ENCODE measurements at places on chromosomes 5 and 9.

- DNase-seq = no peak
Measured at GRCh38 chr5:40235471-40236400, 444.0 kb upstream of the PTGER4 start.

DNA sequence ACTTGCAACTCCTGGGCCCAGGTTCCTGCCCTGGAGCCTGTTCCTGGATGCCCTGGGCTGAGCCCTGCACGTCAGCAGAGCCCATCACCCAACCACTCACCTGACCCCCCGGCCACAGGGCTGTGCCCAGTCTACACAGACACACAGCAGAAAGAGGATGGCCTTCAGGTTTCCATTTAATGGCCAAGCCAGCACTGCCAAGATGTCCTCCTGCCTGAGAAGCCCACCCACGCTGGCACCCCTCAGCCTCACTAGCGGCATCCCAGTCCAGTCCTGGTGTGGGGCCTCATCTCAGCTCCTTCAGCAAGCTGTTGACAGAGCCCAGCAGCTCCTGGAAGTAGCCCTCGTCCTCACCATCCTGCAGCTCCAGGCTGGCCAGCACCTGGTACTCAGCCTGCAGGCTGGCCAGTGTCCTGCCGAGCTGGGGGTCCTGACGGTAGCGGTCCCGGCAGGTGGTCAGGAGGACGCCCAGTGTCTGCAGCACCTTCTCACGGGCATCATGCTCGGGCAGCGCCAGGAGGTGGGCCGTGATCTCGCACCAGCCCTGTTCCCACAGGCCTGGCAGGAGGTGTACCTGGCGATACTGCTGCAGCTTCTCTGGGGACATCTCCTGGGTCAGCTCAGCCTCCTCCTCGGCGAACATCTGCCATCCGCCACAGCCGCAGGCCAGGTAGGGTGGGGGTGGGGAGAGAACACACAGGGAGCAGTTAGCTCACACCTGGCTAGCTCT lies 71.9 kb upstream of the LRRTM2 start:
- DNase-seq = no peak

DNA sequence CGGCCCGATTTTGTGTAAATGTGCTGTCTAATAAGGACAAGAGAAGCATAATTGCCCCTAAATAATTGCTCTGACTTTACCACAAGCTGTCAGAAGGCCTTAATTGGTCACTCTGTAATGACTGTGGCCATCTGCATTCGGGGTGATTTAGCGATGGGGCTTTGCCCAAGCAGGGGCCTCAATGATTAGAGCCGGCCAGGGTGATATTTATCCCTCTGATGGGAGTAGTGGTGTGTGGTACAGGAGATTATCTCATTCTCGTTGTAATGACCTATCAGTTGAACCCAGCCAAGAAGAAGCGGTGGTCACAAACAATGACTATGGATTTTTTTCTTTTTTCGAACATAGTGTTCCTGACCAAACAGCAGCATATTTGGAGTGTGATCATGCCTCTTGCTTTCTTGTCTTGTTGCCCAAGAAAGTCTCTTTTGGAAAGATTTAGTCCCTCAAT lies 72.0 kb upstream of the SAP30L start:
- no peak for DNase-seq

- peak; percentile 99 for DNase-seq
Measured at GRCh38 chr5:5421961-5422818, at the start of gene ICE1. TSS of gene ICE1 (plus strand) at chr5:5422677. CDS start at chr5:5422916, 239 bp downstream.

DNA sequence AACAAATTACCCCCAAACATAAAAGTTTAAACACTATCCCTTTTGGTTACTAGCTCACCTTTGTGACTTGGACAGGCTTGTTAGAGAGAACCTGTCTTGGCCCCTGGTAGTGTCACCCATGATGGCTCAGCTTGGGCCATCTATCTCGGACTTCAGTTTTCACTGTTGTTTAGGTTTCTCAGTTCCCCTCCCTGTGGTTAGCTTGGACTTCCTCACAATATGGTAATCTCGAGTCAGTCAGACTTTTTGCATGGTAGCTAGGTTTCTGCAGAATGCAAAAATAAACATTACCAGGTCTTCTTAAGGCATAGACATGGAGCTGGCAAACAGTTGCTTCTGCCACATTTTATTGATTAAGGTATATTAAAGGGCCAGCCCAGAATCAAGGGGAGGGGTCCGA lies 324.3 kb upstream of the RORB start:
- DNase-seq = no peak

- DNase-seq = no peak
Measured at GRCh38 chr9:98793031-98793430, 3.3 kb downstream of the ANKS6 start.

GRCh38 chr5:8949908-8950307 lies 596.0 kb downstream of the SEMA5A start:
- DNase-seq = no peak

- no peak for DNase-seq
Measured at GRCh38 chr5:37710965-37711364, 128.9 kb downstream of the GDNF start.

- no peak for DNase-seq
Measured at GRCh38 chr5:42756606-42757601, at the start of gene CCDC152. TSS of gene CCDC152 (plus strand) at chr5:42756818. CDS start at chr5:42759122, 2,304 bp downstream.

DNA sequence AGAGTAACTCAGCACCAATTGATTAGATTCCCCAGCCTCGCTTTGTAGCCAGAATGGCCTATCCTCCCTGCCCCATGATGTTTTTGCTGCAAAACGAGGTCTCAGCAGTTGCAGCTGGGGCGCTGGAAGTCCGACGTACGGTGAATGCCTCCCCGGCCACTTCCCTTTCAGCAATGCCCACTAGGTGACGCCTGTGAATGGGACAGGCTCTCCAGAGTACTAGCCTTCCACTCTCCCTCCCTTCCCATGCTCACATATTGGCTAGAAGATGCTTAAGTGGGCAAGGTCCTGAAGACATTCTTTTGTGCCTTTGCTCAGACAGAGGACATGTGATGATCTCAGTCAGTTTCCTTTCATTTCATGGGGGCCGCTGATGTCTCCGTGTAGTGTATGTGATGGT lies 50.8 kb downstream of the DMRT2 start:
- peak; percentile 37 for DNase-seq

DNA sequence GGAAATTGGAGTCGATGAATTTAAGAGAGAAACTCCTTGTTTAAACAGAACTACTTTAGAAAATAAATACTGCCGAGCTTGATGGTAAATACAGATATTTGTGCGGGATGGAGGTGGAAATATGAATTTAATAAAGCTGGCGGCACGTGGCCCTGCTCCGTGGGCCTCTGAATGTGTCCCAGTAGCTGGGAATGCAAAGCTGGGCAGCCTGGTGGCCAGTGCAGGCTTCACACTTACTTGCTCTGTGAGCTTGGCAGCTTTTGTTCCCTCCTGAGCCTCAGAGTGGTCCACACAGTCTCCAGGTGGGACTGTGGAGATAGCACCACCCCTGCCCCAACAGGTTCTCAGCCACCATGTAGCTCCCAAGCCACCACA lies 45.9 kb downstream of the BARX1 start:
- DNase-seq = no peak

DNA sequence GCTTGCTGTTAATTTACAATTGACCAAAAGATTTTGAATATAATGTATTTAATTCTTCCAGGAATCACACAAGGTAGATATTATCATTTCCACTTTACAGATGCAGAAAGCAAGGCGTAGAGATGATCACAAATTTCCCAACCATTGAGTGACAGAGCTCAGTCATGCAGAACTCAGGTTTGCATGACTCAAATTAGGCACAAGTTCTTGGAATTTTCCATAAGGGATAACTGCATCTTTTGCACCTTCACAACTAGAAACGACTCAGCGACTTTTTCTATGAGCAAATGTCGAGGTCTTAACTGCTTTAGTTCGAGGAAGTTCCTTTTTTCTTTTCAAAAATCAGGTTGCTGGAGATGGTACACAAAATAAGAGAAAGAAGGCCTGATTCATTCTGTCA lies 265.5 kb upstream of the PAPPA start:
- DNase-seq = no peak

DNA sequence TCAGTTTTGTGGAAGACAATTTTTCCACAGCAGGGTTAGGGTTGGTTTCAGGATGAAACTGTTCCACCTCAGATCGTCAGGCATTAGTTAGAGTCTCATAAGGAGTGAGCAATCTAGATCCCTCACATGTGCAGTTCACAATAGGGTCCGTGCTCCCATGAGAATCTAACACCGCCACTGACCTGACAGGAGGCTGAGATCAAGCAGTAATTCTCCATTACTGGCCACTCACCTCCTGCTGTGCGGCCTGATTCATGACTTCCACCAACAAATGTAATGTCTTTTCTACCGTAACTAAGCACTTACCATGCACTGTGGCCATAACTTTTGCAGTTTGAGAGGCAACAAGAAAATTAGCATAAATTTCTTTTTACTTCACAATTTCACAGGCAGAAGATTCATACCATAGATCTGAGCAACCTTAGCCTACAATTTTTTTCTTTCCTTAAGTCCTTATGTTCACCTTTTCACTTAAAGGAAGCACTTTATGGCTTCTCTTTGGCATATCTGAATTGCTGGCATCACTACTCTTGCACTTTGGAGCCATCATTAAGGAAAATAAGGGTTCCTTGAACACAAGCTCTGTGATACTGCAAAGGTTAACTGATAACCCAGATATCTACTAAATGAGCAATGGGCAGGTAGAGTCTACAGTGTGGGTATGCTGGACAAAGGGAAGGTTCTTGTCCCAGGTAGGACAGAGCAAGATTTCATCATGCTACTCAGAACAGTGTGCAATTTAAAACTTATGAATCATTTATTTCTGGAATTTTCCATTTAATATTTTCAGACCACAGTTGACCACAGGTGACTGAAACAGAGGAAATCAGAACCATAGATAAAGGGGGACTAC lies 83.0 kb upstream of the IFNK start:
- DNase-seq = no peak

- no peak for DNase-seq
Measured at GRCh38 chr9:14710804-14711203, 11.7 kb downstream of the CER1 start.

- no peak for DNase-seq
Measured at GRCh38 chr9:115877852-115878438, 275.6 kb upstream of the PAPPA start.

GRCh38 chr5:59597690-59598546 lies 295.6 kb downstream of the PDE4D start:
- no peak for DNase-seq

DNA sequence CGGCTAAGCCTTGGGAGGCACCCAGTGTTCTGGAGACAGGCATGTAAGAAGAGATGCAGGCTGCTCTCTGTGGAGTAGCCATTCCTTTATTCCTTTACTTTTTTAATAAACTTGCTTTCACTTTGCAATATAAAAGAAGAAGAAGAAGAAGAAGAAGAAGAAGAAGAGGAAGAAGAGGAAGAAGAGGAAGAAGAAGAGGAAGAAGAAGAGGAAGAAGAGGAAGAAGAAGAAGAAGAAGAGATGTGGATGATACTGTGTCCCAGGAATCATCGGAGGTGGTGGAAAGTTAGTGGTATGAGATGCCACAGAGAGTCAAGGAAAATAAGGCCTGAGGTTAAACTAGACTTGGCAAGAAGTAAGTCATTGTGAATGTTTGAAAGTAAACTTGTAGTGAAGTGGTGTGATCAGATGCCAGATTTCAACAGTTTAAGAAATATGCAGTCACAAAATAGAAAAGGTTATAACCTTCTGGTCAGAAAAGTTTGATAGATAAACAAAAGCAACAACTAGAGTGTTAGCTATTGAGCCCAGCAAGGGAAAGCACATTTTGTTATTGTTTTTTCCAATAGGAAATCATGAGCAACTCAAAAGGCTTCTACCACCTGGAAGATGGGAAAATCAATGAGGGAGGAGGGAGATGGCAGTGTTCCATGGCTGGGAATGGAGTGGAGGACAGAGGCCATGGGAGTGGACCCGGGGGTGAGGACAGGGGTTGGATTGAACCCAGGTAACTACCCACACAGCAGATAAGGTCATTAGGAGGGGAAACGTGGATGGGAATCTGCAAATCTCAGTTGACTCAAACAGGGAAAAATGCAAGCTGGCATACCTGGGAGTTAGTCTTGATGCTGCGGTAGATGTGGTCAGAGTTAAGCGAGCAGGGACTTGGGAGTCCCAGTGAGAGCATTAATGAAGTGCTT lies 16.8 kb downstream of the AOPEP start:
- DNase-seq = no peak

GRCh38 chr5:63398346-63398745 lies 563.9 kb downstream of the HTR1A start:
- no peak for DNase-seq
